ENCODE measurements at places on chromosomes 5 and 9. TPM values are rescaled to one million over a fixed set of nuclear protein-coding genes. Genes with fewer than 3 reads are reported as not detected.

DNA sequence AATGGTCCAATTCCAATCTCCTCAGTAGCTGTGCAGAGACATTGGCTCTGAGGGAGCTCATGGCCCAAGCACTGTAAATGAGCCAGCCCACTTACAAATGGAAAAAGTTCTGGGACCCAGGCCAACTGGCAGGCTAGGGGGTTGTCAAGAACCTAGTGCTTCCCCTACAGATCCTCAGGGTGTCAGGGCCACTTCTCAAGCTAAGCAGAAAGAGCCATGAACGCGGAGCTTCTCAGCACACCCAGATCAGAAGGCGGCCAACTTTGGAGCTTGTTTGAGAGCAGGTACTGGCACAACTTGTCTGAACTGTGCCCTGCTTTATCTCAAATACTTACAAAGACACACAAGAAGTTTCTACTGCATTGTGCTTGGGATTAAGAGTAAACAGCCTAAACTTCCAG, 17.5 kb downstream of the TLE1 start:
- H3K27me3 ChIP-seq: no peaks in the 10 kb centered on the region
- H3K4me1 ChIP-seq: peaks cover 62% of the 10 kb centered on the region
- peak; percentile 93 for DNase-seq
- H3K4me3 ChIP-seq: no peak overlapping the region
- H3K27ac ChIP-seq: peak overlapping the region; percentile 71
- no peaks in the 10 kb centered on the region for H3K36me3 ChIP-seq

DNA sequence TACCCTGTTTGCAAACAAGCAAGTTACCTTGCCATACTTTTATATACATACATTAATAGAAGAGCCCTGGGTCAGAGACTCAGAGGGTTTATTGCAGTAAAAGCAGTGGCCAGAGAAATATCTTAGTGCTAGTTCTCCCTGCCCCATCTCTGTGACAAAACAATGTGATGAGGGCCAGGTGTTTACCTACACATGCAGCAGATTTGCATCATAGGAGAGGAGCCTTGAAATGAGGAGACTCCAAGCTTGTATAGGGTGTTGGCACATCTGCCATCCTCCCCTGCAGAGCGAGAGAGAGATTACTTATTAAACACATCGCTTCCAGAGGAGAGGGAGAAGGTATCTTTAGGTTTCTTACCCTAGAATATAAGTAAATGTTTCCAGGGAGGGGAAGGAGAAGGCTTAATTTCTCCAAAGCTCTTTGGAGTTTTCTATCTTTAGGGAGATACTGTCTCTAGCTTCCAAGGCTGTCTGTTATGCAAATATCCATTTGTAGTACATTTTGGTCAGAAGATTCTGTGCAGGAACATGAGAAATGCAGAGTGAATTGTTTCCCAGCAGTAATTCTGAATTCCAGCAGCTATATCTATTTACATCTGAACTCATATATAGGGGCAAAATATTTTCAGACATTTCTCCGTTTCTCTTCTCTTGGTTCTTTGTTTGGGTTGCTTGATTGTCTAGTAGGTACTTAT, 15.7 kb downstream of the FER start:
- no peaks in the 10 kb centered on the region for H3K4me1 ChIP-seq
- H3K27ac ChIP-seq: no peak overlapping the region
- no peak overlapping the region for H3K4me3 ChIP-seq
- no peaks in the 10 kb centered on the region for H3K27me3 ChIP-seq
- DNase-seq: no peak

- H3K36me3 ChIP-seq: no peaks in the 10 kb centered on the region
- H3K27ac ChIP-seq: no peak overlapping the region
- H3K4me3 ChIP-seq: no peak overlapping the region
- peaks cover 13% of the 10 kb centered on the region for H3K4me1 ChIP-seq
- no peaks in the 10 kb centered on the region for H3K27me3 ChIP-seq
- no peak for DNase-seq
Measured at GRCh38 chr9:31612336-31613030, 772.0 kb upstream of the ACO1 start.

TAF11L5 gene
- total RNA-seq: not detected

DNA sequence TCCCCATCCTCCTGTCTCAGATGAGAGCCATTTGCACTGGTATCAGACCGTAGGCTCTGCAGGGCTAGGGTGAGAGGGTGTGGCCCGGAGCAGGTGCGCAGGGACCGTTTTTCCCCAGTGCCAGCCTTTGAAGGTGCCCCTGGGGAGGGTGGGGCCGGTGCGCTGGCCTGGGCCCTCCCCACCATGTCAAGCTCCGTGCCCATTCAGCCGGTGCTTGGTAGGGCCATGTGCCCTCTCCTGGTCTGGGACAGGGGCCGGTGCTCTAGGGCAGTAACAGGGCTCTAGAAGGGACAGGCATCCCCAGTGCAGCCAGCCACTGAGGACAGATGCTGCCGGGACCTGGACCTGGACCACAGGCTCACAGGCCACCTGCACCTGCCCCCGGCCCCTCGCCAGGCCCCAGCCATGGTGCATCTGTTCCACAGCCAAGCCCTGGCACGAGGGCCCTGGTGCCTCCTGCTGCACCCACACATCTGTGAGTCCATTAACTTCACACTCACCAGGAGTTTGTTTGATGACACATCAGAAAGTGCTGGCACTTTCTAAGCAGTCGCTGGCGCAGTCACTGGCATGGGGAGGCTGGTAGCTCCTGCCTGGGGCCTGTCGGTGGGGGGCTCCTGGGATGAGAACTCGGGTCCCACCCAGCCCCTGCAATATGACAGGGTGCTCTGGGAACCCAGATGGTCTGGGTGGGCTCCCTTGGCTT, 5.0 kb upstream of the QRFP start:
- H3K27me3 ChIP-seq: peaks cover 28% of the 10 kb centered on the region
- no peaks in the 10 kb centered on the region for H3K4me1 ChIP-seq
- H3K27ac ChIP-seq: no peak overlapping the region
- no peak for DNase-seq
- H3K4me3 ChIP-seq: no peak overlapping the region

DNA sequence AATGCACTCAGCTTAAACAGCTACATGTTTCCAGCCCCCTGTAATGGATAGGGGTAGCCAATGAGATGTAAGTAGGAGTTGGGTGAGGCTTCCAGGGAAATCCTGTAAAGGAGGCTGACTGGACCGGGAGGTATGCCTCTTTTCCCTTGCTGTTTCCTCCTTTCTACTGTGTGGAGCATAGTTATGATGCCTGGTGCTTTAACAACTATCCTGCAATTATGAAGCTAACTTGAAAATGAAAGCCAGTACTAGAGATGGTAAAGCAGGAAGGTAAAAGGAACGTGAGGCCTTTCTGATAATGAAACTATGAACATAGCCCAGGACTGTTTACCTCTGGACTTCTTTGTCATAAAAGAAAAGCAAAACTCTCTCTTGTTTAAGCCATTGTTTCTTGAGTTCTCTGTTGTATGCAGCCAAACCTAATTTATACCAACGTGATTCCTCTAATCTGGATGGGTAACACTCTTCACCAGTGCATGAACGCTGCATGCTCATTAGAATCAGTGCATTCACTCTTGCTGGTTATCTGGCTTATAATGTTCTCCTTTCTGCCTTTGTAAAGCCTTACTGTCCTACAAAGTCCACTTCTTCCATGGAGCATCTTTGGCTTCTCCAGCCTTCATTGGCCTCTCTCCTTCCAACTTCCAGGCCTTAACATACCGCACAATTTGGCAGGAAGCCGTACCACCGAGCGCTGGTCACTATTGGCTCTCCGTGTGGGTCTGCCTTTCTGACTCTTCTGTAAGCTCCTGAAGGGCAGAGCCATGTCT, 8.3 kb upstream of the ARHGEF28 start:
- no peak overlapping the region for H3K27ac ChIP-seq
- no peaks in the 10 kb centered on the region for H3K27me3 ChIP-seq
- no peaks in the 10 kb centered on the region for H3K4me1 ChIP-seq
- no peak overlapping the region for H3K4me3 ChIP-seq

IL13 gene
- total RNA-seq: not detected

TMEFF1 gene
- not detected for total RNA-seq

ANXA2R gene
- total RNA-seq: 1.4 TPM

DNA sequence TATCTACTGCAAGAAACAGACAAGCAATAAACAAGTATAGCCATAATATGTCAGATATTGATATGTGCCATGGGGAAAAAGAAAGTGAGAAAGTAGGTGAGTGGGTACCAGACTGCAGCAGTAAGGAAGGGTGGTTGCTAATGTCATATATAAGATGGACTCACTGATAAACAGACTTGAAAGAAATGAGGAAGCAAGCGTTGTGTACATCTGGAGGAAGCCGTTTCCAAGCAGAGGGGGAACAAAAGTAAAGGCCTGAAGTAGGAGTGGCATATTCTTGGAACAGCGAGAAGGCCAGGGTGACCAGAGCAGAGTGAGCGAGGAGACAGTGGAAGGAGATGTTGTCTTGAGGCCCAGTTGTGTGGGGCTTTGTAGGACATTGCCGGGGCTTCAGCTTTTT, 142.2 kb upstream of the MAP3K1 start:
- DNase-seq: no peak
- H3K36me3 ChIP-seq: no peaks in the 10 kb centered on the region
- H3K4me3 ChIP-seq: no peak overlapping the region
- no peaks in the 10 kb centered on the region for H3K27me3 ChIP-seq
- H3K27ac ChIP-seq: no peak overlapping the region

DNA sequence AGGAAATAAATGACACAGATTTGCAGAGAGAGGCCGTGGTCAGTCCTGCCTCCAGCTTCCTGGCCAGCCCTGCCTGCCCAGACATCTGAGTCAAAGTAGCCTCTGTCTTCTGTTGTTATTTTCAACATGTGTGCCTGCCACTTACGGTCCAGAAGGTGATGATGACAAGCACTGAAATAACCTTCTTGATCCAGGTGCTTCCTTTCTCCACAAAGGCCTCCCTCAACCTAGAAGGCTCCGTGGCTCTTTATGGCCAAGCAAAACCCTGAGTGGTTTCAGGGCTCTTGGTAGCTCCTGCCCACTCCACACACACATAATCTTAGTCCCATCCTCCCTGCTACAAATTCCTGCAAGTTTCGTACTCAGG, 34.1 kb upstream of the SLC6A19 start:
- no peak overlapping the region for H3K27ac ChIP-seq
- DNase-seq: no peak
- H3K27me3 ChIP-seq: peaks cover 11% of the 10 kb centered on the region
- no peaks in the 10 kb centered on the region for H3K36me3 ChIP-seq
- no peak overlapping the region for H3K4me3 ChIP-seq
- no peaks in the 10 kb centered on the region for H3K4me1 ChIP-seq

SPAG8 gene
- total RNA-seq: not detected

PRSS3 gene
- total RNA-seq: 0.46 TPM

EEIG1 gene
- total RNA-seq: 2.5 TPM

MSMP gene
- total RNA-seq: not detected

GHR gene
- 105 TPM for total RNA-seq

GRCh38 chr9:133238851-133239532, 29.9 kb upstream of the OBP2B start:
- H3K36me3 ChIP-seq: no peaks in the 10 kb centered on the region
- peaks cover 18% of the 10 kb centered on the region for H3K27me3 ChIP-seq
- peak overlapping the region; percentile 50 for H3K27ac ChIP-seq
- DNase-seq: no peak

GRCh38 chr9:90880669-90881068, 79.0 kb downstream of the SYK start:
- no peaks in the 10 kb centered on the region for H3K36me3 ChIP-seq
- DNase-seq: no peak
- H3K27me3 ChIP-seq: no peaks in the 10 kb centered on the region

DNA sequence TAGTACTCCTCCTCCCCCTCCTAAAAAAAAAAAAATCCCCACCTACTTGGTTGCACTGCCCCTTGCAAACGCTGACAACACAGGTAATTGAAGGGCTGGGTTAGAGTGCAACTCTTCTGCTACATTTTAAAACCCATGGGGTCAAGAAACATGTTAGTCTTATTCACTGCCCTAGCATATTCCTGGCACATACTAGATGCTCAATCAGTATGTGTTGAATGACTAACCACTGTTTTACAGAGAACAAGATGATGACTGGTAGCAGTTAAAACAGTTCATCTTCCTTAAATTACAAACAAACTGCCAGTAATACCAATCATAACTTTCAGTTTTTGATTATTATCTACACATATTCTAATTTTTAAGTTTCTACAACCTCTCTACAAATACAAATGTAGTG, 124.4 kb downstream of the NFIB start:
- no peak overlapping the region for H3K27ac ChIP-seq
- H3K36me3 ChIP-seq: no peaks in the 10 kb centered on the region
- no peak overlapping the region for H3K4me3 ChIP-seq
- peaks cover 69% of the 10 kb centered on the region for H3K4me1 ChIP-seq
- no peaks in the 10 kb centered on the region for H3K27me3 ChIP-seq

- no peaks in the 10 kb centered on the region for H3K27me3 ChIP-seq
- H3K4me1 ChIP-seq: no peaks in the 10 kb centered on the region
- H3K36me3 ChIP-seq: no peaks in the 10 kb centered on the region
- H3K27ac ChIP-seq: no peak overlapping the region
- DNase-seq: no peak
- H3K4me3 ChIP-seq: no peak overlapping the region
Measured at GRCh38 chr9:115127191-115127817, 9.3 kb upstream of the TNC start.

DNA sequence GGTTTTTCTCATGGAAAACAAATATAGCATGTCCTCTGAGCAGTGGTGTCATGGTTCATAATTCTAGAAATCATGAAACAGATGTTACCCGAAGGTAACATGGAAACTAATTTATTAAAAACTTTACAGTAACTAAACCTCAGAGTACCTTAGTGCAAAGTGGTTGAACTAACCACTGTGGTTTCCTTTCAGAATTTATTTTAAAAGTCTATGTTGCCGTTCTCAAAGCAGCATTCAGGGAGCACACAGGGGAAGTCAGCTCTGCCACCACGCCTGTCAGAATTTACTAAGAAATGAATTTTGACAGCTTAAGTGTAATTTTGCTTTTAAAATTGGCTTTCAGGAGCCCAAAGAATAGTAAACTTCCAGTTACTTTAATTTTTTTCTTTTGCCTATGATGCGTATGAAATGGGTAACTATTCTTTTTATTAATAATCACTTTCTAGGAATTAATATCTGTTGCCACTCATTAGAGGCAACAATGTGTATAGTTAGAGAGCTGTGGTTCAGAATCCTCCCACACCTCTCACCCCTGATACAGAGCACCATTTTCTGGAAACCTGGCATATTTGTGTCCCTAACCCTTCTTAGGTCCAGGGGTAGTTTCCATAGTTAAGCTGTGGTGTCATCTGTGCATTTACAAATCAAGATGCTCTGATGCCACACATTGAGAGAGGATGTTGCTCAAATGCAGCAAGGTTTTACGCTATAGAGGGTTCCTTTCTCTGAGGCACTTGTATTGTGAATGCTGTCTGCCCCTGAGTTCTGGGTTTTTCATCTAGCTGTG, 202.6 kb downstream of the ZSWIM6 start:
- no peak overlapping the region for H3K4me3 ChIP-seq
- H3K36me3 ChIP-seq: no peaks in the 10 kb centered on the region
- no peaks in the 10 kb centered on the region for H3K27me3 ChIP-seq
- no peak for DNase-seq
- H3K27ac ChIP-seq: no peak overlapping the region

DNA sequence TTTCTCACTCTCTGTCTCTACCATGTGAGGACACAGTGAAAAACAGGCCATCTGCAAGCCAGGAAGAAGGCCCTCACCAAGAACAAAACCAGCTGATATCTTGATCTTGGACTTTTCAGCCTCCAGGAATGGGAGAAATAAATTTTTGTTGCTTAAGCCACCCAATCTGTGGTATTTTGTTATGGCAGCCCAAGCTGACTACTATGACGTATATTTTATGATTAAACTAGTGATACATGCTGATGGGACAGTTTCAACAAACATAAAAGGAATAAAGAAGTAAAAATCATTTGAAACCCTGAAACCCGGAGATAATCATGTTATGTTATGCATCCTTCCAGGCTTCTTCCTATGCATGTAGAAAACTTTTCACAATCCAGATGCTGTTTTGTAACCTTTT, 71.5 kb upstream of the ERBIN start:
- no peak for DNase-seq
- no peaks in the 10 kb centered on the region for H3K36me3 ChIP-seq
- H3K4me3 ChIP-seq: no peak overlapping the region
- no peaks in the 10 kb centered on the region for H3K4me1 ChIP-seq

Data from gastrocnemius medialis (tissue), 4 donors.